Activated CD8-positive, alpha-beta memory T cell treated with anti-CD3 and anti-CD28 coated beads for 4 hours (primary cell): ENCODE measurements at places on chromosomes 6 and 20.

- DNase-seq = no peak
Observed at GRCh38 chr6:92271091-92271490, 1148.3 kb downstream of the EPHA7 start.

DNA sequence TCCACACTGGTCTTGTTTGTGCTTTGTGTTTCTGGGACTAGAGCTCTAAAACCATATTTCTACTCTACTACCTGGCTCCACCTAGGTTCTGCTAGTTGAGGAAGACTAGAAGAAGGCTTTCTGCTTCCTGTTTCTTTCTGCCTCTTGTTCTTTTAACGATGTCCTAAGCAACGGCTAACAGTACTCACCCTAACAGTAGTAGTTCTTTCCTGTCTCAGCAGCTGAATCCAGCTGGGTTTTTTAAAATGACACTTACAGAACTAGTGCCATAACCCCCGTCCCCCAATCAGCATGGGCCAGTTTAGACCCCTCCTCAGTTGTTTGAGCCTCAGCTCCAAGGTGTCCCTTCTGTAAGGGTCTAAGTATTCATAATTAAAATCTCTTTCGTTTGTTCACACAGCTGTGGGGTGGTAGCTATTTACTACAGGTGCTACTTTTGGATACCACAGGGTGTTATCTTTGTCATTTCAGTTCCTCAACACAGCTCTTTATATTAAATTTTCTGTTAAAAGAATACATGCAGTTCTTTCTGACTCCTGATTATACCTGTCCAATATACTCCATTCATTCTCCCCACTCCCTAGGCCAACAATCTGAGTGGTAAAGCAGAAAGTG, 790.2 kb downstream of the DHX35 start:
- DNase-seq = no peak

DNA sequence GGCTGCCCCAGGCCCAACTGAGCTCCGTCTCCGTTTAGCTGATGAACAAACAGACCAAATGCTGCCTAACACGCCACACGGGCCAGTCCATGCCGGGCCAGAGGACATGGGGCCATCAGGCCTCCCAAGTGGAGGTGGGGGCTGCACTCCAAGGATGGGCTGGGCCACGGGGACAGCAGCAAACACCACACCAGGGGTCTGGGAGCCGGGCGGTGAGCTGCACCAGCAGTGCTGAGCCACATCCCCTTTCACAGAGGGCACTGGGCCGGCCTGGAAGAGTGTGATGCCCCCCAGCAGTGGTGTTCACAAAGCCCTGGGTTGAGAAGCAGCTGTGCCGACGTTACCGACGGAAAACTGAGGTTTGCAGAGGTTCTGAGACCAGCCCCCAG, 2.7 kb downstream of the KCNQ2 start:
- DNase-seq = no peak

DNA sequence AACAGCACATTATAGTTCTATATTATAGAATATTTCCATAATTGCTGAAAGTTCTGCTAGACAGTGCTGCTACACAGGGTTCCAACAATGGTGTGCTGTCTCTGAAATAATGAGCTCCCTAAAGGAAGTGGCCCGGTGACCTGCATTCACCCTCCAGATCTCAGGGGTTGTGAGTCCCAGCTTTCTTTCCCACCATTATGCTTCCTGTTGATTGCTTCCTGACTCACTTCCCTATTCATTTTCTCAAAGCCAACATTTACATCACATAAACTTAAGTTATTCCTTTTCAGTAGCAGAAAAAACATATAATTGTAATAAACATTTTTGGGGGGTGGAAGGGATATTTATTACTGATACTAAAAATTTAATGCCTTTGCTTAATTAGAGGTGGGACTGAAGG, 12.9 kb upstream of the CCN6 start:
- no peak for DNase-seq

DNA sequence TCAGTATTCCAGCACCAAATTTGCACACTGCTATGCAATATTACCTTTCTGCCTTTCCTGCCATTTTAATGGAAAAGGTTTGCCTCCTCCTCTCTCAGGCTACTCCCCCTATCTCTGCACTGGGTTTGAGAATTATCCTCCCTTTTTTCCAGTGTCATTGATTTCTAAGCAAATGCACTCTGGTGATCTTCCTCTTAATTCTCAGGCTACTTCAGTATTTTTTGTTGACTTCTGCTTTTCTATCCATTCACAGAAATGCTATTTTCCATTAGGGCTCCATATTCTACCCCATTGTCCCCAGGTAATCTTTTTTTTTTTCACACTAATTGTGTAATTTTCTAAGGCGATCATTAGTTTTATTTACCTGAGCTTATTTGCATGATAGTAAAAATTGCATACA, 144.0 kb downstream of the GJA1 start:
- DNase-seq = no peak

DNA sequence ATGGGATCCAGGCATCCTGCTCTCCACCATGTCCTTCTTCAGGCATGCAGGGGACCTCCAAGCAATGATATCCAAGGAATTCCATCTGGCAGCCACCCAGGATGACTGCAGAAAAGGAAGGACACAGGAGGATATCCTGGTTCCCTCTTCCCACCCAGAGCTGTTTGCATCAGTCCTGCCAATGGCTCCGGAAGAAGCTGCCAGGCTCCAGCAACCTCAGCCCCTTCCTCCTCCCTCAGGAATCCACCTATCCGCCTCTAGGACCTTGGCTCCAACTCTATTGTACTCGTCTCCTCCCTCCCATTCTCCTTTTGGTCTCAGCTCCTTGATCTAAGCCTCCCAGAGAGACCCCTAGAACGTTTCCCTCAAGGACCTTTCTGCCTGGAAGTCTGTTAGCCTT, 733 bp upstream of the PSORS1C2 start:
- DNase-seq = no peak

GRCh38 chr20:51565298-51566144, 23.0 kb upstream of the NFATC2 start:
- no peak for DNase-seq

GRCh38 chr20:34579979-34580940, 21.7 kb downstream of the MAP1LC3A start:
- no peak for DNase-seq

DNA sequence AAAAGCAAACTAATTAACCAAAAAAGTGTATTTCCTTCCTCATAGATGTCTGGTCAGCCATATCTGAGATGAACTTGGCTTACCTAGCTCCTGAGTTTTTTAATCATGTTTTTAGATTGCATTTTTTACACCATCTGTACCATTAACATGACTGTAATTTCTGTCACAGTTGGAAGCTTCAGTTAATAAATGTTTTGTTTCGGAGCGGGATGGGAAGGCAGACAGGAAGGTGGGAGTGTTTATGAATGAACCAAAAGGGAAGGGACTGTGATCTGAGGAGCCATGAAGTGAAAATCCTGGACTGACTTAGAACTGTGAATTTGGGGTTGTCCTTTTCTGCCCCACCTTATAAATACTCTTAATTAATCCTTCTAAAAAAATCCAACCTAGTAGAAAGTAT, 445.6 kb upstream of the SOX4 start:
- no peak for DNase-seq

DNA sequence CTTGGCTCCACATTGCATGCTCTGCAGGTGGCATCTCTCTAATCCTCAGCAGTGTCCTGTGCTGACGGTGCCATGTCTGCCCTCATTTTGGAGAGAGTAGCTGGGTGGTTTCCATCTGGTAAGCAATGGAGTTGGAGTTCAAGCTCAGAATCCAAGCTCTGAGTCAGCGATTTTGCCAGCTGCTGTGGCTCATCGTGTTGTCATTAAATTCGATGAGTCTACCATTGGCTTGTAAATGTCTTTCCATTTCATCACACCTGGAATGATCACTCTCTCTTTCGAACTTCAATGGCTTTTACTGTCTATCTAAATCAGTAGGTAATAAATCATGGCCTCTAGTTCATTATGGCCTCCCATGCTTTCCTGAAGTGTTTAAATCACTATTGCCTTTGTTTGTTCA, 378.5 kb upstream of the TSHZ2 start:
- DNase-seq = no peak

- DNase-seq = no peak
Observed at GRCh38 chr6:25404693-25405169, 125.6 kb downstream of the CARMIL1 start.

DNA sequence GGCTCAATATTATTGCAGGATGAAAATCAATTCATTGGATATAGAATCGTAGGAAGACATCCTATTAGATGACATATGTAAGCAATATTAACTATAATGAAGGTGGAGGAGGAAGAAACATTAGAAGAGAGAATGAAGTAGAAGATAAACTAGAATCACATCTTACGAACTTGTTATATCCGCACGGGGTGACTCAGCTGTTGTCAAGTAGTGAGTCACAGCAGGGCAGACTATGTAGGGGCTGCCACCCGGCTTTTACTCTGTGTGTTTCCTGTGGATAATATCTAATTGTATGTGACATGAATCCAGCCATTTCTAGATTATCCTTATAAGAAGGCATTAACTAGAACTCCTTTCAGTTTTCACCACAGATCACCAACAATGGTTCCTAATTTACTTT, 520.2 kb downstream of the DOK5 start:
- DNase-seq = no peak

DNA sequence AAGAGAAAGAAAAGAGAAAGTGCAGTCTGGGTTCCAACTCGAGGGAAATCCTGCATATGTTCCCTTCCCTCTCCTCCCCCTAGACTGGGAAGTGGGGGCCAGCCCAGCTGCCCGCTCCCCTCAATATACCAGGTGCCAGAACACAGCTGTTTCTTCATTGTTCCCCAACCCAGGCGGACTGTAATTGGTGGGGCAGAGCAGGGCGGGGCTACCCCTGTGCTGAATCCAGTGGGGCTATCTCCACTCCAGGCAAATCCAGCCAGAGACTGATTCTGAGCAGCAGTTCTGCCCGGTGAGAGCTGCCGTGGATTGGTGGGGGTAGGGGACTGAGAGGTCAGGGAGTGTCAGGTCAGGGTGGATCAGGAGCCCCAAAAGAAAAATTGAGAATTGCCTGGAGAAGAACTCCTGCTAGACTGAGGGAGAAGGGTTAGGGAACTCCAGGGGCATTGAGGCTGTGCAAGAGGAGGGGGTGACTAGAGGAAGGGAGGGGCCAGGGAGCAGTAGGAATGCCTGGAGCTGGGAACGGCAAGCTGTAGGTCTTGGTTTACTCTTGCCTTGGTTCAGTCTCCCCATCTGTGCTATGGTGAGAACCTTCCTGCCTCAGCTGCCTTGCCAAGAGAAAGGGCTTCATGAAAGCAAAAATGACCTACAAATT, at the start of gene MYMX:
TSS of gene MYMX (plus strand) at position 250 of the 655 bp plus-strand sequence. CDS start 546 bp downstream, outside the sequence.
- no peak for DNase-seq

DNA sequence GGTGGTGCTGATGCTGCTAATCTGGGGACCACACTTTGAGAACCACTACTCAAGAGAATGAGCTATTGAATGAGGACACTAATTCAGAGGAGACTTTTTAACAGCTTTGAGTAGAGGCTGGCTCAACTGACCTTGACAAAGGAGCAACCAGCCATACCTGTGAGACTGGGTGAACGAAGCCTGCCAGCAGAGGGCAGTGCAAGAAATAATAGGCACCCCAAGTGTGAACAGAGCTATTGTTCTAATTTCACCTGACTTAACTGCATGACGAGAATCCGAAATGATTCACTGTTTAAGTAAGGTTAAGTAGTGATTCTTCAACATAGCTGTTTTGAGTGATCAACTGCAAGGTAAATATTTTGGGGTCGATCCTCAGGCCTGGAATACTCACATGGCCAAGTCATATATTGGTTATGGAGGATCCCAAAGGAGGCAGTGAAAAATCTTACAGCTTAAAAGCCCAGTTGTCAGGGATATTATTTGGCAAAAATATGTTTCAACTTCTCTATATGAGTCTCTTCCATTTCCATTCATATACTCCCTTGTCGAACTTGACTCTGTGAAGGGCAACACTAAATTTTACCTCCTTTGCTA, 550.5 kb upstream of the MARCKS start:
- no peak for DNase-seq

- DNase-seq = no peak
Observed at GRCh38 chr6:113595911-113596376, 261.2 kb upstream of the MARCKS start.

GRCh38 chr20:41167118-41167470, 29.8 kb downstream of the PLCG1 start:
- DNase-seq = no peak

GRCh38 chr6:39867592-39867991, 66.7 kb downstream of the MOCS1 start:
- DNase-seq = no peak

DNA sequence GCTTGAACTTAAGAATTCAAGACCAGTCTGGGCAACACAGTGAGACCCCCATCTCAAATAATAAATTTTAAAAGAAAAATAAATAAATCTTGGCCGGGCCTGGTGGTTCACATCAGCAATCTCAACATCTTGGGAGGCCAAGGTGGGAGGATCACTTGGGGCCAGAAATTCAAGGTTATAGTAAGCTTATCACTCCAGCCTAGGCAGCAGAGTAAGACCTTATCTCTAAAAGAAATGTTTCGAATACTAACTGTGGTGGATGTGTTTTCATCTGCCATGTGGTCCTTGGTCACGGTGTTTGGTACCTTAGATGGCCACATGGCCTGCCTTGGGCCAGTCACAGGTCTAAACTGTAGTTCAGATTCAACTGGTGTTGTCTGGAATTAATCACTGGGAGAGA, 5.8 kb downstream of the UBE2C start:
- DNase-seq = no peak

GRCh38 chr6:64141680-64142079, 506.1 kb downstream of the PHF3 start:
- DNase-seq = no peak

- DNase-seq = no peak
Observed at GRCh38 chr6:168122521-168122920, 43.5 kb upstream of the FRMD1 start.

DNA sequence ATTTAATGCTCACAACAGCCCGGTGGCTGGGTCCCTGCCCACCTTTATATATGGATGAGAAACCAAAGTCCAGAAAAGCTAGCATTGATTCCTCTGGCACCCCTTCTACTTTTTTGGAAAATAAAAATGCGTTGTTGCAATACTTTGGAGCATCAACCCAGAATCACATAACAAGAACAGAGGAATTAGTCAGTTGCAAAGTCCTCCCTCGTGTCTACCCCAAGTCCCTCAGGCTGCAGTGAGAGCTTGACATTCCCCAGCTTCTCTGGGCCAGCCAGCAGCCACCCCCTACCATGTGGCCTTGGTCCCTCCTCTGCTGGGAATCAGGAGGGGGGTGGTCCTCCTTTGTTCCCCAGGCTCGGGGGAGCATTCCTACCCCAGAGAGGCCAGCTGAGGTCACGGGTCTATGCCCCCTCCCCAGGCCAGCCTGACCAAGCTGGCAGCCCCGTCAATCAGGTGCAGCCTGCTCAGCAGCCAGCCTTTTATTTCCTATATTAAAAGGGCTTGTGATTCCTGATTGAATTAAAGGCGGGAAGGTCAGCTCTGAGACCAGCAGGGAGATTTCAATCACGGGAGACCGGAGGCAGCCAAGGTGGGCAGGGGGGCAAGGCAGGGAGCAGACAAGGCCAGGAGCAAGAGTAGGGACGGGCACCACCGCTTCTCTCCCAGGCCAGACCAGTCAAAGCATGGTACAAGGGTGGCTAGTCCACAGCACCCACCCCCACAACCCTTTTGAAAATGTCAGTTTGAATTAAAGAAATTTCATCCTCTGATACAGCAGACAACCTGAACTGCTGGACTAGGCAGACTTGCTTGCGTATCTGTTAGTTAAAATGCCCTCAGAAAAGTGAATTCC, 158.9 kb downstream of the MRPL14 start:
- no peak for DNase-seq

GRCh38 chr6:158206740-158207421, 38.7 kb downstream of the GTF2H5 start:
- no peak for DNase-seq

GRCh38 chr6:131117878-131118277, 17.4 kb upstream of the AKAP7 start:
- DNase-seq = no peak

- no peak for DNase-seq
Observed at GRCh38 chr6:35635601-35636597, 52.8 kb downstream of the FKBP5 start.

GRCh38 chr6:36577301-36577700, 16.9 kb upstream of the SRSF3 start:
- DNase-seq = no peak
